ENCODE measurements at places on chromosomes 5 and 9.

GRCh38 chr5:9861666-9862256 is 231.6 kb upstream of the TAS2R1 start:
- DNase-seq, result no peak

- no peak for DNase-seq
Measured at GRCh38 chr5:96339862-96340261, 93.2 kb downstream of the PCSK1 start.

- no peak for DNase-seq
Measured at GRCh38 chr9:4839470-4839912, 46.7 kb downstream of the RCL1 start.

DNA sequence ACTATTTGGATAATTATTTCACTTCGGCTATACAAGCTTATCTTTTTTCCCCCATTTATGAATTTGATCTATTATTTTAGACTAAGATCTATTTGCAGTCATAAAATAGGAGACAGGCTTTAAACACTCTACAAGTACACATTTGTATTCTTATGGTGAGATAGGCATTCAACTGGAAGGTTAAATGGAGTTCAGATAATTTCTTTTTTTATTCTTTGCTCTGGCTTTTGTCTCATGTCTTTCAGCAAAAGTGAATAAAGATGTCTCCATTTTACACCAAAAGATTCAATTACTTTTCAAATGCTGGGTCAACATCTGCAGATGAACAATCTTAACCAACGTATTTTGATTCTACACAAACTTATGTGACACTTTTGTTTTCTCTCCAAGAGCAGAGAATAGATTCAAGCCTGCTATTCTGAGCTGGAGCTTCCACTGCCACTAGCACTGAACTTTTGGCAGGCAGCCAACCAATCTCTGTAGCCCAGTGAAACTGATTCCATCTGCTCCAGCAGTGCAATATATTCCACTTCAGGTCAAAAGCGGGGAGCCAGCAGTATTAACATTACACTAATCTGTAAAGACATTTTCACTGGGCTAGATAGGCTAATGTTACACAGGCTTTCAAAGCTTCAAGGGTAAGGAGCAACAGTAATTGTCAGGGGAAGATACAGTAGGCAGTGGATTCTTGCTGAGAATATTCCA is 452.0 kb upstream of the ZNF608 start:
- no peak for DNase-seq

GRCh38 chr5:130545291-130545690 is 619.8 kb downstream of the HINT1 start:
- DNase-seq, result no peak

DNA sequence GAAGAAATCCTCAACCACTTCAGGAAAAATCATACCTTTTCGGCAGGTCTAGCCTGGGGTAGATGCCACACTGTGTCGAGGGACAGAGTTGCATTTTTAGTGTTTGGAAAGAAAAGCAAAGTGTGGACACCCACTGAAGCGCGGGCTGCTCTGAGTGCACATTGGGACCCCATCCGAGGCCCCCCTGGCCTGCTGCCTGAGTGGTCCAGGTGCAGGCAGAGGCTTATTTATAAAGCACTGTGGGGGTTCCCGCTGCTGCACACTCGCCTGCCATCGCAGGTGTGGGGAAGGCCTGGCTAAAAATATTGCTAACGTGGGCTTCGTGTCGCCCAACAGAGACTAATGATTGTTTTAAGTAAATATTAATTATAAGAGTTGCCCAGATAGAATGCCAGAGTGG is 119.4 kb downstream of the CRB2 start:
- DNase-seq, result no peak

DNA sequence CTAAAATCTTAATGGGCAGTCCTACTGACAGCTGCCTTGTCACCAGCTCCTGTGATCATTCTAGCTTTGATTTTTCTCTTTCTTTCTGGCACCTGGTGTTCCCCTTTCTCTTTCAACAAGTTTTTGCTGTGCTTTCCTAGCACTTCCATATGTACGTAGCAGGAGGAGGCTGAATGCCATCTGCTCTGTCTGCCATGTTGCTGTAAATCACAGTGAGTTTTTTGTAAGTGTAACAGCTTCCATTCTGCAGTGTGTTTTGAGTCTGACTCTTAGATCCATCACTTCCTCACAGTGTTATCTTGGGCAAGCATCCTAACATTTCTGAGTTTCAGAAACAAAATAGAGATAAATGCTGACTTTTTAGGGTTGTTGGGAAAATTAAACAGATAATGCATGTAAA is 247.9 kb downstream of the DOCK8 start:
- DNase-seq, result no peak

- DNase-seq, result no peak
Measured at GRCh38 chr9:8251566-8251965, 452.0 kb upstream of the DMAC1 start.

DNA sequence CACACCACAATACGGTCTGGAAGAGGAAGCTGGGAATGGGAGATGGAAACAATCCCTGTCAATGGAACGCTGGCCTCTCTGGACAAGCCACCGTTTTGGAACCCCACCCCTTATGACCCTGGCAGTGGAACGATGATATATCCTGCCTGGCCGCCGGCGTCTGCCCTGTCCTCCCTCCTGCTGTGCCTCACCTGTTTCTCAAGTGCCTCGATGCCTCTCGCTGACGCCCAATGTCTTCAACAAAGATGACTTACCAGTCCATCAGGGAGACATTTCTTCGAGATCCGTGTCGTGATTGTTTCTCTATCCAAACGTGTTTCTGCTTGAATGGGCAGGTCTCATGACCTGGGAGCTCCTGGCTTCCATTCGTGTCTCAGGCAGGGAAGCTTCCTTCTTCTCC is 476.5 kb downstream of the SPATA31A7 start:
- DNase-seq, result no peak

DNA sequence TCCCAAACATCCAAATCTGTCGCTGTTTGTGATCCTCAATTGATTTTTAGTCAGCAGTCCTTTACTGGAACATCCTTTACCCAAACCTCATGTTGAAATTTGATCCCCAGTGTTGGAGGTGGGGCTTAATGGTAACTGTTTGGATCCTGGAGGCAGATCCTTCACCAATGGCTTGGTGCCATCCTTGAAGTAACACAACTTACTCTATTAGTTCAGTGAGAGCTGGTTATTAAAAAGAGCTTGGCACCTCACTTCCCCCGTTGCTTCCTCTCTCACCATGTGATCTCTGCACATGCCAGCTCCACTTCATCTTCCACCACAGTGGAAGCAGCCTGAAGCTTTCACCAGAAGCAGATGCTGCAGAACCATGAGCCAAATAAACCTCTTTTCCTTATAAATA is 40.3 kb downstream of the DNAJB5 start:
- no peak for DNase-seq

DNA sequence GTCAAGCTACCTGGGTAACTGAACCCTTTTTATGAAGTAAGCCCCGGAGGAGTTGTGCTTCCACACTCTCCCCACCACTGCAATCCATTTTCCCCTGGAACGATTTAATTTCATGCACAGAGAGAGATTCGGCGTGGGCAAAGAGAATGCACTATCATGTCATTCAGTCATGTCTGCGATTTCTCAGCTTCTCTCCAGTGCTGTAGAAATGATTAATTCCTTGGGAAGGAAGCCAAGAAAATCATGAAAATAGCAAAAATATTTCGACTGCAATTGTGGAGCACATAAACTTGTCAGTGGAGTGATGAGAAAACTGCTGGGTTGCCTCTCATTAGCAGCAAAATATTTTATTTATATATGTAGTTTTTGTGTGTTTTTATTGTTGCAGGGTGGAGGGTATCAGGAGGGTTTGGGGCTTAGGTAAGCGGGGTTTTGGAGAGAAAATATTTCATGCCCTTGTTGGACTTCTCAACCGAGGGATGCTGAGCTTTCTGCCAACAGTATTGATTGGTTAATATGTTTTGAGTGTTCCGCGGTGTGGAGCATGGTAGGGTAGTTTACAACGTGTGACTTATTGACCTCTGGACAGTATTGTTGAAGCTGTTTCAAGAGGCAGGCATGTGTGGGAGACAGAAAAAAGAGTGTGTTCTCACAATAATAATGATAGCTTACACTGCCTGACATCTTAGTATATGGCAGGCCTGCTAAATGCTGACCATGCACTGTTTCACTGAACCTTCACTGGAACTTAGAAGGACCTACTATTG is 69.3 kb downstream of the SGCD start:
- no peak for DNase-seq

- DNase-seq, result no peak
Measured at GRCh38 chr9:132214027-132214622, 52.3 kb downstream of the NTNG2 start.

DNA sequence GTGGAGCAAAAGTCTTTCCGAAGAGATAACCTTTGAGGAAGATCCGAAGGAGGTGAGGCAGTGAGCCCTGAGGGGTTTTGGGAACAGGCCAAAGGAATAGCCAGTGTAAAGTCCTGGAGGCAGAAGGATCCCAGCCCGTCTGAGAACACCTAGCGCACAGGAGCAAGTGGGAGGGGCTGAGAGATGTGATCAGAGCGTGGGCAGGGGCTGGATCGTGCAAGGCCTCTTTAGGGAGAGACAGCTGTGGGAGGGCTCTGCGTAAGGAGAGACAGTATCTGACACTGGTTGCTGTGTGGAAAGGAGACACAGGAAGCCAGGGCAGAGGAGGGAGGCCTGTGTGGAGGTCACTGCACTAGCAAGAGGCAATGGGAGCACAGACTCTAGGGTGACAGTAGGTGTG is 68.2 kb downstream of the BARX1 start:
- no peak for DNase-seq

DNA sequence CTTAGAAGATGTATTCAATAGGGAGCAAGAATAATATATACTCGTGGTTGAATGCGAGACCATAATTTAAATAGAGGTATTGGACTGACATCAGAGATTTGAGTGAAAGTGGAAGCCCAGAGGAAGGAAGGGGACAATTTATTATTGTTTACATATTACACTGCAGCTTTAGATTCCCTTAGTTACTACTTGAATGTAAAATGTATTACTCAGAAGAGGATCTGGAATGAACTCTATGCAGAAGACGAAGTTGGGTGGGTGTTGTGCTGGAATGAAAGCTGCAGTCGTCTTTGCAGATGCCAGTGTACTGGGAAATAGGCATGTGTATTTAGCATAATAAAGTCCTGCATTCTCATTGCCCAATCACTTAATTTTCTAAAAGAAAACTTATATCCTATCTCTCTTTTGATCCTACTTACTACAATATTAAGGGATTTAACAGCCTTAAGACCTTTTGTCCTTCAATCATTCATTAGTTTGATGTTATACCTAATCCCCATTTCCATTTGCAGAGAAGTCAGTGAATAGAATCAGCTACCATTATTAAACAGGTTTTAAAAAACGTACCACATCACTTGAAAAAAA is 570.7 kb upstream of the WWC1 start:
- DNase-seq, result no peak

DNA sequence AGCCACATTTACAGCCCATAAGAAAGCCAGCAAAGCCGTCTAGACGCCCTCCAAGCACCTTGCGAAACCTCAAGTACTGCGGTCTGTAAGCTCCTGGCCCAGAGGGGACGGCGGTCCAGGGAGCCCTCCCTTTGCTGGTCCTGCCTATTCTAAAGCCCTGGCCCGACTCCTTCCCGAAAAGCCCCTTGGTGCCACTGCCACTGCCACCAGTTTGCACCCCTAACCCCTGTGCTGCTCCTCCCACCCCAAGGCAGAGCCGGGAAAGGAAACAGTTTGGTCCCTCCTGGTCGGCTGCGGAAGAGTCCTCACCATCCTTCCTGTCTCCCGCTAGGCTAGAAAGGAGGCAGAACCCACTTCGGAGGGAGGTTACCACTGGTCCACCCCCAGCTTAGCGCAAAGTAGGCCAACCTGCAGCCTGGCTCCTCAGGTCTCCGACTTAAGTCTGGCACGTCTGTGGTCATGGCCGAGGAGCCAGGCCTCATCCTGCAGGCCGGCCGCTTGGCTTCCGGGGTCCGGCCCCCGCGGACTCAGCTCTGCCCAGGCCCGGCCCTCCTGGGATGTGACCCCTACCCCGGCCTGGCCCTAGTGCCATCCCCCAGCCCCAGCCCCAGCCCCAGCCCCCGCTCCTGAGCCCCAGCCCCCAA is 916 bp downstream of the TOR1A start:
- DNase-seq, result no peak
